ENCODE measurements at places on chromosomes 3 and 15. TPM values are rescaled to one million over a fixed set of nuclear protein-coding genes. Genes with fewer than 3 reads are reported as not detected.

- H3K4me3 ChIP-seq, result no peak overlapping the region
- H3K27me3 ChIP-seq, result no peaks in the 10 kb centered on the region
- no peaks in the 10 kb centered on the region for H3K4me1 ChIP-seq
- no peak for DNase-seq
- no peak overlapping the region for H3K27ac ChIP-seq
These were observed 406.9 kb downstream of the NR2F2 start for GRCh38 chr15:96737408-96737807.

DNA sequence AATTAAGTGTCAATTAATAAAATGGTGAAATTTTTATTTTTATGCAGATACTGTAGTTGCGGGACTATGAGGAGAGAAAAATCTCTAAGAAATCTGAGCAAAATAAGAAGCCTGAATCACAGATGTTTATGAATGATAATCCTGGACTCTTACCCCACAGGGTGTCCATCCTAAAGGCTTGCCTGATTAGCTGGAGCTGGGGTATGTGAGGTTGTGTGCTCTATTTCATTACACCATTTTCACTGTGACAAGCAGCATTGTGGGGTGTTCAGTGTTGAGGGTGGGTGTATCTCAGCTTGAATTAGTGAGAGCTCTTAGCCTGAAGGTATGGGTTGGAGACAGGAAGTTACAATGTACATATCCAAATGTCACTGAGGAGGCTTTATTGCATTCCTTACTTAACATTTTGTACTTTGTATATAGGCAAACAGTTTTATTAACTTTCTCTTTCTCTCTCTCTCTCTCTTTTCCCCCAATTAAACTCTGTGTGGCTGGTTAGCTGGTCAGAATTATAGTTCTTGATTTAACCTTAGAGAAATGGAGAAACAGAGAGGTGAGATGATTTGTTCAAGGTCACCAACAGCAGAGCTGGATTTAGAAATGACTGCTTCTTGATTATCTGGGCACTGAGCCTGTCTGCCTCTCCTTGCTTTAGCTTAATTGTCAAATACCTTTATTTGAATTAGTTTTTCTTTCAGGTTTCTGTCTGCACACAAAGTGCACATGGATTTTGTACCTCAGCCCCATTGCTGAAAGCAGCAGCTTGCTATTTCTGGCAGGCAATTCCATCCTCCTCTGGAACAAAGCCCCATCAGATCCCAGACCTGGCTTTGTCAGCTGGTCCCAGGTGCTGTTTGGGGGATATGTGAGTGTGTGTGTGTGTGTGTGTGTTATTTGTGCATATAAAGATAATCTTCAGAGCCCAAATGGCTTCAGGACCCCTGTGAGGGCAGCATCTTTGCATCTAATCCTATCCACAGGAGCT, 35.8 kb downstream of the GJD2 start:
- H3K27me3 ChIP-seq, result peaks cover 27% of the 10 kb centered on the region
- H3K36me3 ChIP-seq, result no peaks in the 10 kb centered on the region
- H3K4me1 ChIP-seq, result no peaks in the 10 kb centered on the region
- H3K4me3 ChIP-seq, result no peak overlapping the region

- H3K4me1 ChIP-seq, result no peaks in the 10 kb centered on the region
- no peak overlapping the region for H3K4me3 ChIP-seq
- H3K36me3 ChIP-seq, result peaks cover 56% of the 10 kb centered on the region
- no peak for DNase-seq
- H3K27me3 ChIP-seq, result no peaks in the 10 kb centered on the region
These were observed 13.9 kb downstream of the ELL3 start for GRCh38 chr15:43762824-43763223.

DNA sequence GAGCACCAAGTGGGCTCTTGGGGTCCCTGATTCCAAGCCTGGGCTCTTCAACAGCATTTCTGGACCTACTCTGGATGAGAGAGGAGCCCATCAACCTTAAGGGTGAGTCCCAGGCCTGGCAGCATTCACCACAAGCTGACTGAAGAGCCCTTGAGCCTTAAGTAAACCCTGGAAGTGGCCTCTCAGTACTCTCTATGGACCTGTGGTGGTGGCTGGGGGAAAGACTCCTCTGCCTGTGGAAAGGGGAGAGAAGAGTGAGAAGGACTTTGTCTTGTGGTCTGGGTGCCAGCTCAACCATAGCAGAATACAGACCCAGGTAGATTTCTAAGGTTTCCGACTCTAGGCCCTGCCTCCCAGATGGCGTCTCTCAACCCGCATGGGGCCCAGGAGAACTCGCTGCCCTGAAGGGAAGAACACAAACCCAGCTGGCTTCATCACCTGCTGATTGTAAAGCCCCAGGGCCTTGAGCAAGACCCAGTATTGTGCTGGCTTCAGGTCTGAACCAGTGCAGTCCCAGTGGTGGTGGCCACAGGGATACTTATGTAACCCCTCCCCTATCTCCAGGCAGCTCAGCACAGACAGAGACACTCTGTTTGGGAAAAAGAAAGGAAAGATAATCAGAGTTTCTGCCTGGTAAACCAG, 71.4 kb downstream of the TFDP2 start:
- H3K27me3 ChIP-seq, result no peaks in the 10 kb centered on the region
- peaks cover 7% of the 10 kb centered on the region for H3K36me3 ChIP-seq
- H3K4me1 ChIP-seq, result no peaks in the 10 kb centered on the region
- H3K27ac ChIP-seq, result no peak overlapping the region

GRCh38 chr3:10753964-10754363, 62.1 kb upstream of the SLC6A11 start:
- no peaks in the 10 kb centered on the region for H3K36me3 ChIP-seq
- no peak overlapping the region for H3K4me3 ChIP-seq
- H3K27ac ChIP-seq, result no peak overlapping the region
- H3K27me3 ChIP-seq, result peaks cover 31% of the 10 kb centered on the region
- peak; percentile 69 for DNase-seq
- peaks cover 3% of the 10 kb centered on the region for H3K4me1 ChIP-seq

DNA sequence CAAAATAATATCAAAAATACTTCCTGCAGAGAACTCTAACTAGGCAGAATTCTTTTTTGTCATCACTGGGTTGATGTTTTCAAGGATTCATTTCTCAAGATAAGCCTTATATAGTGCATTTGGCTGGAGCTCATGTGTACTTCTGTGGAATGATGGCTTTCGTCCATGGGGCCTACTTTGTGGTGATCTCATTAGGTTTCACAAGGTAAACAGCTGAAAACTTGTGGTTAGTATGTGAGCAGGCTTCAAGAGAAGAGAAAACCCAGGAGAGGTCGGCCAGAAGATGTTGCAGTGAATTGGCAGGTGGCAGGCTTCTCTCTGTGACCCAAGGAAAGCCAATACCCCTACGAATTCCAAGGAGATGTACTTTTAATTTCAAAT, 121.4 kb upstream of the PHLDB2 start:
- H3K4me1 ChIP-seq, result peaks cover 20% of the 10 kb centered on the region
- no peak for DNase-seq
- no peaks in the 10 kb centered on the region for H3K27me3 ChIP-seq
- H3K4me3 ChIP-seq, result no peak overlapping the region
- H3K27ac ChIP-seq, result no peak overlapping the region
- H3K36me3 ChIP-seq, result peaks cover 13% of the 10 kb centered on the region

GRCh38 chr3:86244905-86245304, 746.0 kb downstream of the VGLL3 start:
- DNase-seq, result no peak
- H3K4me1 ChIP-seq, result no peaks in the 10 kb centered on the region
- no peak overlapping the region for H3K27ac ChIP-seq
- no peaks in the 10 kb centered on the region for H3K36me3 ChIP-seq
- H3K4me3 ChIP-seq, result no peak overlapping the region

ATP8B4 gene
- total RNA-seq, result 4.6 TPM

LRRC34 gene
- total RNA-seq, result 6.6 TPM

- no peaks in the 10 kb centered on the region for H3K4me1 ChIP-seq
- no peaks in the 10 kb centered on the region for H3K36me3 ChIP-seq
- no peak overlapping the region for H3K4me3 ChIP-seq
- DNase-seq, result no peak
These were observed 158.8 kb downstream of the PDZRN3 start for GRCh38 chr3:73465926-73466325.

- H3K36me3 ChIP-seq, result peaks cover 23% of the 10 kb centered on the region
- H3K27ac ChIP-seq, result peak overlapping the region; percentile 62
- DNase-seq, result no peak
- peaks cover 1% of the 10 kb centered on the region for H3K27me3 ChIP-seq
- H3K4me1 ChIP-seq, result peaks cover 55% of the 10 kb centered on the region
These were observed 2.1 kb upstream of the POLR2M start for GRCh38 chr15:57704441-57704840.

DNA sequence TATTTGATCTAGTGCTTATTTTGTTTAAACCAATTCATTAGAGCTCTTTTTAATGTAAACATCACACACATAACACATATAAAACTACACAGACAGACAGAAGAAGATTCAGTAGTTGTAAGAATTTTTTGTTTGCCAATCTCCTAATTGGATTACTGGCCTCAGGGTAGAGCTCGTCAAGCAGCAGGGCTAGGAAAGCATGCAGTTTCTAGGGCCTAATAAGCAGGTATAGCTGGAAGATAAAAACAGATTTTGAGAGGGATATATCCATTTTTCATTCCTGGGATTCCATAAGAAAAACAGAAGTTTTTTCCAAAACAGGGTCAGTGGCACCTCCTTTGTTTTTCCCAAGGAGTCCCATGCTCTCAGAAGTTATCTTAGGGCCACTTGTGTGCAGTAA, 265.2 kb upstream of the SGO1 start:
- no peaks in the 10 kb centered on the region for H3K4me1 ChIP-seq
- no peak overlapping the region for H3K27ac ChIP-seq
- H3K4me3 ChIP-seq, result no peak overlapping the region

CX3CR1 gene
- total RNA-seq, result 0.34 TPM

DNA sequence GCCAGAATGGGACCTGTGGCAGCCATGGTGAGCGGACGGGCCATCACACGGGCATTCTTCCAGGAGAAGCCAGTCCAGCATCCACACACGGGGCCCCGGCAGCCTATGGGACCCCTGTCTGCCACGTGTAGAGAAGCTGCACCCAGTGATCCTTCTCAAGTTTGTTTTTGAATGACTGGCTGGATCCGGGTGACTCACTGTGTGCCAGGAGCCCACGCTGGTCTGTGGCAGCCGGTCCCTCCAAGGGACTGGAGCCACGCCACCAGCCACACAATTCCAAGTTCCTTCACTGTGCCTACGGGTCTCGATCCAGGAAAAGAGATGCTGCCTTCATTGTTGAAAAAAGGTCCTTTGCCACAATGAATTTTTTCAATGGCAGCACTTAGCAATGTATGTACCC, 58.1 kb downstream of the ATP10A start:
- no peak overlapping the region for H3K4me3 ChIP-seq
- H3K27ac ChIP-seq, result no peak overlapping the region
- no peaks in the 10 kb centered on the region for H3K27me3 ChIP-seq
- peaks cover 23% of the 10 kb centered on the region for H3K4me1 ChIP-seq

Measured in activated CD8-positive, alpha-beta T cell treated with anti-CD3 and anti-CD28 coated beads for 36 hours (primary cell).